ENCODE measurements at places on chromosomes 7 and 10.

DNA sequence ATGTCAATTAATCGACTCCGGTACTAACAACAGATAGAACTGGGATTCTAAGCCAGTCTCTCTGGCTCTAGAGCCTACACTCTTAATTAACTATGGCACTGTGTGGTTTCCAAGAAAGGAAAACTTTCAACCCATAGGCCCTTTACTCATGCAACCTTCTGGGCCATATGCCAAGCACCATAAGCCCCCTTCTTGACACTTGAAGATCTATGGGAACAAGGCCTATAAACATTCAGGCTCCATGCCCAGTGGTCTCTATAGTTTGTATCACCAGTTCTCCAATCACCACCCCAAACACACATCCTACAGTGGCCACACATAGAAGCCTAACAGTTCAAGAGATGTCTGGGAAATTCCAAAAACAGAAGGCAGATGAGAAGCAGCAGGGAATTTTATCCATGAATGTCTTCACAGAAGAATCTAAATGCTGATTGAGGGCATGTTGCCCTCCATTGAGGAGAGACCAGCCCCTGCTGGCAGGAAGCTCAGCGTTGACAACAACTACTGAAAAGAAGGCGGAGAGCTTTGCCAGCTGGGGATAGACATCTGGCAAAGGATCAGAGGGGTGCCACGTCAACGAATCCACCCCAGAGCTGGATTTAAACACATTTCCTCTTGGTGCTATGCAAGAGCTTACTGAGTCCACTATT is 64.4 kb downstream of the GRM3 start:
- DNase-seq = no peak

DNA sequence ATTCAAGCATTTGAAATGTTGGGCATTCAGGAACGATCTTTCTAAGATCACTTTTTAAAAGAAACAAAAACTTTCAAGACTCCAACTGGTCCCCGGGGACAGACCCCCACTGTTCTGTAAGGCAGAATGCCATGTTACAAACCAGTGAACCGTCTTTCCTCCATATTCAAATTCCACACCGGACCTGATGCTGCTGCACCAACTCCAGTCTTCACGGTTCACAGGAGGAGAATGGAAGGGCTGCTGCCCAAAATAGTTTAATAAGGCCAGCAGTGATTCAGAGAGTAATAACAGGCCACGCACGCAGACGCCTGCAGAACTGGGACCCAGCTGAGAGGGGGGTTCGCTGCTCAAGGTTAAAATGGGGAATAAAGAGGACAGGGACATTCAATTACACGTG is 47.2 kb downstream of the OSBPL3 start:
- no peak for DNase-seq

GRCh38 chr7:7883394-7883793 is 85.2 kb upstream of the GLCCI1 start:
- DNase-seq = no peak

DNA sequence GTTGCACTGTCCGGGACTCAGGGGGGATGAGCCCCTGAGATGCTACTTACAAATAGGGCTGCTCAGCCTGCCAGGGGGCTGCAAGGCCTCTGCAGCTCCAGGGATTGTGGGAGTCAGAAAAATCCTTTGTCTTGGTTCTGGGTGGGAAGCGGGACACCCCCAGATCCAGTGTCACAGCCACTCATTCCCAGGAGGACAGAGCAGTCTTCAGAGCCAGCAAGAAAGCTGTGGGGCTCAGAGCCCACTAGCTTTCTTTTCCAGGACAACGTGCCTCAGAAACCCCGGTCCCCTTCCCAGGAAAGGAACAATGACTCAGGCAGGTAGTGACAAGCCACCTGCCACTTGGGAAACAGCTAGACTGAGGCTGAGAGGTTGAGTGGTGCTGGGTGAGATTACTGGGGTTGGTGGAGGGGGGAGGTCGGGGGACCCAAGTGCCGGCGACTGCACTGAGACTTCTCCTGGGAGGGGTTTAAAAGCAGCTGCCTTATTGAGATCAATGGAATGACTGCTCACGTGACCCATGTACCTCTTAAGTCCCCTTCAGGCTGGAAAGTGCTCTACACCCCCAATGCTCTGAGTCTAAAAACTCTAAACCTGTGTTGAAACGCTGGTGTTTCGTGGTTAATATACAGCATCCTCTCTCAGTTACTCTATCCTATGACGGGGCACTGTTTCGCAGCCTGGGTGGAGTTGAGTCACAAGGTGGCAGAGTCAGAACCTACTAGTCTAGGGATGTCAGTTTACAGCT is 123.6 kb downstream of the UBE2H start:
- DNase-seq = no peak

DNA sequence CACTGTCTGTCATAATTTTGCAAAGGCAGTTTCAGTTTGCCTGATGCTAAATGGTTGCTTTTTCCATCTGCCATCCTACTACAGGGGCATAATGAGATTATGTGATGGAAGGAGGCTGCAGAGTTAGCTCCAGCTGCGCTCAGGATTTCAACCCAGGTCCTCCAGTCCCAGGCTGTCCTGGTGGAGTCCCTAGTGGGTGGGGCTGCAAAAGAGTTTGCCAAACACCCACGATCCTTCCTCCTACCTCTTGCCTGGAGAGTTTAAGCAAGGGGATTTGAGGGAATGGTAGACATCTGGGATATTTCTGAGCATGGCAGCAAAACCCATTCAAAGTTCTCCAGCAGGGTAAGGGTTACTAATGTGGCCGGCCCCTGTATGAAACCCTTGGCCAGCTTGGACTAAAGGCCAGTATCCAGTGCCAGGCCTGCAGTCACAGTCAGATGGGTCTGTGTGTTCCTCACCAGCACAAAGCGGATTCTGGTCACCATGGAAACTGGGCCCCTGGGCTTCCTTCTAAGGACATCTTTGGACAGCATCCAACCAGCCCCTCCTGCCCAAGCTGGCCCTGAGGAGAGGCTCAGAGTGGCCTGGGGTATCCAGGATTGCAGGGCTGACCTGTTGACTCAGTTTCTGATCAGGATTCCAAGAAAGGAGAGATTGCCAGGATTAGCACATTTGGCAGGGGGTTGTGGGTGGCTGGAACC is 42.7 kb upstream of the CHST3 start:
- DNase-seq = no peak

DNA sequence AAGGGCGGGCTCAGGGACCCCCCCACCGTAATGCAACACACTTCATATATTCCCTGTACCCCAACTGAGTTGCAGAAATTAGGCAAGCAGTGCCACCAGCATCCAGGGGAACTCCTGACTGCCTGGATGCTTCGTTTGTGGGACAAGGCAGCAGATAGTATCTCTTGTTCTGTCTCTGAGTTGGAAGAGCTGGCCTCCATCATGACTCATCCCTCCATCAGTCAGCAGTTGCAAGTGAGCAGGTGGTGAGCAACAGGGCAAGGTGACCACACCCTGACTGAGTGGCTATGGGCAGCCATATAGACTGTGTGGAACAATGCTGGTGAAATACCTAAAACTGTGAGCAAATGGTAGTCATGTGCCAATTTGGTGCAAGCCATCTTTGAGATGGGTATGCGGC is 22.8 kb upstream of the ADAMTS14 start:
- no peak for DNase-seq

DNA sequence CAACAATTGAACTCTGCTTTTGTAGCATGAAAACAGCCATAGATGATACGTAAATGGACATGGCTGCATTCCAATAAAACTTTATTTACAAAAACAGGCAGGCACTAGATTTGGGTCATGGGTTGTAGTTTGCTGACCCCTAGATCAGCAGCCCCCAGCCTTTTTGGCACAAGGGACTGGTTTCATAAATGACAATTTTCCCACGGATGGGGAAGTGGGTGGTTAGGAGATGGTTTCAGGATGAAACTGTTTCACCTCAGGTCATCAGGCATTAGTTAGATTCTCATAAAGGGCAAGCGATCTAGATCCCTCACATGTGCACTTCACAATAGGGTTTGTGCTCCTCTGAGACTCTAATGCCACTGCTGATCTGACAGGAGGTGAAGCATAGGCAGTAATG is 16.5 kb upstream of the ANK3 start:
- DNase-seq = no peak

- no peak for DNase-seq
Measured at GRCh38 chr10:131168238-131168875, 143.2 kb downstream of the TCERG1L start.

DNA sequence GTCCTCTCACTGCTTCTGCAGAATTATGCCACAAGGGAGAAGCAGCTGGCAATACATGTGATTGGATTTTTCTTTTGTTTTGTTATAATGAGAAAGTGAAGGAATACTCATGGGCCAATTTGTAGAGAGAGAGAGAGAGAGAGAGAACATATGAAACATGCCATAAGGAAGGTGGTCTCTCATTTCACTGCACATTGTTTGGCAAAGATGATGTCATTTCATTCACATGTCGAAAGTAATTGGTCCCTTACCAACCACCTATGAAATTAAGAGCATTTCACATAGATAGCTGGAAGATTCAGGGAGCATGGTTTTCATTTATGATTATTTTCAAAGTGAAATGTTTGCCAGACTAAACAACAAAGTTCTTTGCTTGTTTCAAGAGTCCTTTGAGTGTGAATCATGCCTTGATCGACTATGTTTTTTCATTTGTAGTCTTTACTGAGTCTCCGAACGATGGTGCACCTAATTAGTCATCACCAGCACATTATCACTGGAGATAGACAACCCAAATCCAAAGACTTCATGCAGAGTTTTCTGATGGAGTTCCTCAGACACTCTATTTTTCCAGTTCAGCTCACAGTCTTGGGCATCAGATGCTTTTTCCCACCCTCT is 130.1 kb upstream of the ZEB1 start:
- DNase-seq = no peak

- no peak for DNase-seq
Measured at GRCh38 chr7:45174328-45174610, 16.7 kb downstream of the RAMP3 start.

DNA sequence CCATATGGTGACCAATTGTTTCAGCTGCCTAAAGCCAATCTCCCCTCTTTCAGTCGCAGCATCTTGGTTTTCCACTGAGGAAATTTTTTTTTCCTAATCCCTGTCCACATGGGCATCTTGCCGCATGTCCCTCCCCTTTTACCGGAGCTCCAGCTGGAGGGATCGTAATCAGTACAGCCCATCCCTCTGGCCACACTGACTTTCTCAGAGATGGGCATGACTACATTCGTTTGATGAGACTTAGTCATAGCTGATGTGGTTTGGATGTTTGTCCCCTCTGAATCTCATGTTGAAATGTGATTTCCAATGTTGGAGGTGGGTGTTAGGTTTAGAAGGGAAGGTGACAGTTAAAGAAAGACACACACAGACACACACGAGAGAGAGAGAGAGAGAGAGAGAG is 186.8 kb upstream of the CXCL12 start:
- no peak for DNase-seq

- no peak for DNase-seq
Measured at GRCh38 chr10:117552156-117552631, 9.6 kb downstream of the EMX2 start.

DNA sequence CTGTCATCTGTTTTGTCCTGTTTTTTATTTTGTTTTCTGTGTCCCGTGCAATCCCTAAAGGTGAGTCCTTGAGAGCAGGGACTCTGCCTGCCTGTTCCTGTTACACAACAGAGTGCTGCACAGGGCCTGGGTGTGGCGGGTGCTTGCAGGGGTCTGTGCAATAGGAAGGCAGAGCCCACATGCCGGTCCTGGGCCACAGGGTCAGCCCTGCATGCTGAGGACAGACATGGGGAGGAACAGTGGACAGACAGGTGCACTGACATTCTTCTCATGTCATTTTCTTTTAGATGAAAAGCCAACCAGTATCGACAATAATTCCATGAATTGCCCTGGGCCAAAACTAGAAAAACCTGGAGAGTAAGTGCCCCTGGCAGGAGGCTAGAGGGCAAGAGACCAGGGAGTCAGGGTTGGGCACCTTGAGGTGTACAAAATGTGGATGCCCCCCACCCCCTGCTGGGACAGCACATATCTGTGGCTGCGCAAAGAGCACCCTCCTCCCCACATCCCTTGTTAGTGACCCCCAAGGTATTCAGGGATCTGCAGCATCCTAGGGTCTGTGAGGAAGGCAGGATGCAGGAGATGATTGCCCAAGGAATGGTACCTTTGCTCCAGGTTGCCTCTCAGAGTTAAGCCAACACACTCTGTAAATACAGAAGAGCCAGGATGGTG is 19.9 kb downstream of the ANTXRL start:
- DNase-seq = no peak

GRCh38 chr7:81074406-81074805 is 155.6 kb upstream of the SEMA3C start:
- no peak for DNase-seq

GRCh38 chr7:16846601-16847165 is 35.1 kb downstream of the AGR3 start:
- no peak for DNase-seq

DNA sequence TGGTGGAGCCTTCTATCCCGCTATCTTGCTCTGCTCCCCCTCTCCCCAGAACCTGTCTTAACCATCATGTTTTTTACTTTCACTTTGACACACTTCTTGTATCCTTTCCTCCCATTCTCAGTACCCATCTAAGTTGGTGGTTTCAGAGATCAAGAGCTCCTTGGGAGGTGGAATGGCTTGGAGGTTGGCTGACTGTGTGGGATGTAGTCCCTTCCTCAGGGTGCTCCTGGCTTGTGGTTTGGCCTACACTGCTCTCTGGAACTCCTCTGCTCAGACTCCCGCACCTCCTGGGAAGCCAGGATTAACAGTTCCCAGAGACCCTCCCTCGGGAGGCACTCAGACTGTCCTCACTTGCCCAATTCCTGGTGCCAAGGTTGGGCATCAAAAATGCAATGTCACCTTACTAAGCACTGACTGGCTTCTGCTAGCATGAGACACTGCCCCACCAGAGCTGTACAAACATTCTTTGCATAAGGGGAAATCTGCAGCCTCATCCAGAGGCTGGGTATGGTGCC is 93.1 kb upstream of the NAMPT start:
- DNase-seq = no peak

GRCh38 chr10:22454634-22455033 is 109.3 kb downstream of the SPAG6 start:
- no peak for DNase-seq

GRCh38 chr7:18144166-18144565 is 116.5 kb upstream of the PRPS1L1 start:
- DNase-seq = no peak

- DNase-seq = no peak
Measured at GRCh38 chr10:71493741-71494140, 97.0 kb downstream of the CDH23 start.

GRCh38 chr7:112462236-112462635 is 12.0 kb downstream of the IFRD1 start:
- DNase-seq = no peak

GRCh38 chr10:59362144-59362958 is at the start of gene FAM13C:
Gene FAM13C, minus strand, starts transcription at chr10:59362549. Its CDS starts 89 bp downstream, at chr10:59362460.
- DNase-seq = no peak

GRCh38 chr10:89520706-89521105 is 14.7 kb downstream of the SLC16A12 start:
- no peak for DNase-seq

Measured in HFF-Myc (cell line).